ENCODE measurements at places on chromosomes 12 and 14.
A peak's percentile ranks its signal among the peaks of the same experiment; 100 is the strongest.

DNA sequence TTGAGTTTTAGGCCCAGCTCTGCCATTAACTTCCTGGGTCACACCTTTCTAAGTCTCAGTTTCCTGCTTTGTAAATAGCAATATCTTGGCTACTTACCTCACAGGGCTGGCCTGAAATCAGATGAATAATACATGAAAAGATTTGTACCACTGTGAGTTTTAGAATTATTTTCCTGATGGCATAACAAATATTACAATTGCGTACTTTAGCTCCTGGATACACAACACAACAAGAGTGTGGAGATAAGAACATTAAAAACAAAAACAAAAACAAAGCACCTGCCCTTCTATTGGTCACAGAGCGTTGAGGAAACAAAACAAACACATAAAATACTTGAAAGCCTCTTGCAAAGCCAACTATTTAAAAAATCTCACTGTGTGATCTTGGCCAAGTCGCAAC, 4.9 kb upstream of the HDAC7 start:
- DNase-seq = no peak

DNA sequence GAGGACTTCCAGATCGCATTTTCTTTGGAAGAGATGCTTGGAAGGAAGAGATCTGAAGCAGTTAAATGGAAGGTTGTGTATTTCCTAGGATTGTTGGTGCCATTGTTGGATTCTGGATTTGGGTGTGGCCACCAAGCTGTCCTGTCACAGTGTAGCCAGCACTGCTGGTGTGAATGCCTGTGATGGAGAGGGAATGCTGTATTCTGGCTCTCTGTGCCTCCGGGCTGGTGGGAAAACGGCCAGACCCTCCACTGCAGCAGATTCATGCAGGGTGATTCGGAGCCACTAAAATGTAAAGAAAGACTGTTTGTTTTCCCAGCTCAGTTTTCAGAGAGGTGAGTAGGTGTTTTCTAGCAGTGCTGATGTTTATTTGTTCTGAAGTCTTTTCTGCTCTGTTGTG, 30.7 kb upstream of the MANSC4 start:
- no peak for DNase-seq

DNA sequence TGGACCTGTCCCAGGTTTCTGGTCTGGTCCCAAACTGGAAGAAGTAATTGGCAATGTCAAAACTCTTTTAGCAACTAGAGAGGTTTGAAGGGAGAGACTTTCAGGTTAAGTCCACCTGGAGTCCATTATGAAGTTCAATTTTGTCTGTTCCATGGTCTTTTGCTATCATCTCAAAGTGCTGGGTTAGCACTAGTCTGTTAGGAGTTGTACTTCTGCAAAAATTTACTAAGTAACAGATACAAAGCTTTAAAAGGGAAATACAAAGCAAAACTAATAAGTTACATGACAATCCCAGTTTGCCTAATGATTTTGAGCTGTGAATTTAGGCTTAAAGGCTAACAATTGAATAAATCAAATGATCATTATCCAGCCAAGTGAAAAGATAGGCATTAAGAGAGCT, 643.9 kb downstream of the C12orf50 start:
- no peak for DNase-seq

DNA sequence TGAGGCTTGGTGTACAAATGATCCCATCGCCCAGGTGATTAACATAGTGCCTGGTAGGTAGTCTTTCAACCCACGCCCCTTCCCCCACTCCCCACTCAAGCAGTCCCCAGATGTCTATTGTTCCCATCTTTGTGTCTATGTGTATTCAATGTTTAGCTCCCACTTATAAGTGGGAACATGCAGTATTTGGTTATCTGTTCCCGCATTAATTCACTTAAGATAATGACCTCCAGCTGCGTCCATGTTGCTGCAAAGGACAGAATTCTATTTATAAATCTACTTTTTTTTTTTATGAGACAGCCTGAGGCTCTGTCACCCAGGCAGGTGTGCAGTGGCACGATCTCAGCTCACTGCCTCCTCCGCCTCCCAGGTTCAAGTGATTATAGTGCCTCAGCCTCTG, 15.7 kb downstream of the SPX start:
- no peak for DNase-seq

- no peak for DNase-seq
These were observed 13.7 kb upstream of the ALX1 start for GRCh38 chr12:85266356-85266755.

DNA sequence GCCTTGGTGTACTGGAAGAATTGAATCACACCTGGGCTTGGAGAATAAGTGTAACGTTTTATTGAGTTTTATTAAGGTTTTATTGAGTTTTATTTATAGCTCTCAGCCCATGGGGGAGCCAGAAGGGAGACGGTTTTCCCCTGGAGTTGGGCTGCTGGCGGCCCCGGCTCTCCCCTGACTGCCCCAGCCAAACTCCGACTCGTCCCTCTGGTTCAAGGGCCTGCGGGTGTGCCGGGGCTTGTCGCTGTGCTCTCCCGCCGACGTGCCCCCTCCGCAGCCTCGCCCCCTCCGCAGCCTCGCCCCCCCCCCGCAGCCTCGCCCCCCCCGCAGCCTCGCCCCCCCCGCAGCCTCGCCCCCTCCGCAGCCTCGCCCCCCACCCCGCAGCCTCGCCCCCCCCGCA, 326.1 kb upstream of the RTL1 start:
- DNase-seq = no peak

- DNase-seq = no peak
These were observed 90.1 kb downstream of the LRRK2 start for GRCh38 chr12:40314927-40315326.

- DNase-seq = no peak
These were observed 160.5 kb upstream of the DIO3 start for GRCh38 chr14:101400830-101401229.

- DNase-seq = no peak
These were observed 290.2 kb downstream of the PRKD1 start for GRCh38 chr14:29637411-29637810.

GRCh38 chr12:126949558-126949957, 1317.4 kb upstream of the TMEM132C start:
- no peak for DNase-seq

GRCh38 chr12:105704787-105705186, 374.3 kb downstream of the C12orf75 start:
- no peak for DNase-seq

DNA sequence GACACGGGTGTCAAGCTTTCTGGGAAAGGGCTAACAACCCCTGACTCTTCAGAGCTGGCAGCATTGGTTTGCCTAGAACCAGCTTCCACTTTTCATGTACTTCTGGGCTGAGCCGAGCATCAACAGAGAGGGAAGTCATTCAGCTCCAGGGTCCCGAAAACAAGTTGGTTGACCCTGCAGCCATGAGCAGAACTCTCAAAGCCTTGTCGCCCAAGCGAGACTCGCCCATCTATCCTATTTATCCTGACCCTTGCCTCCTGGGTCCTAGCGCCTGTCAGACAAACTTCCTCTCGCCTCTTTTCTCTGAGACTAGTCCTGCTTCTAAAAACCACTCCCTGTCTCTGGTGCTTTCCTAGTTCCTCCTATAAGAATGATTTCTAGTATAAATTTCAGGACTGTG, 47.9 kb downstream of the ASCL4 start:
- no peak for DNase-seq

- DNase-seq = no peak
These were observed 32.5 kb upstream of the LALBA start for GRCh38 chr12:48602192-48602989.

DNA sequence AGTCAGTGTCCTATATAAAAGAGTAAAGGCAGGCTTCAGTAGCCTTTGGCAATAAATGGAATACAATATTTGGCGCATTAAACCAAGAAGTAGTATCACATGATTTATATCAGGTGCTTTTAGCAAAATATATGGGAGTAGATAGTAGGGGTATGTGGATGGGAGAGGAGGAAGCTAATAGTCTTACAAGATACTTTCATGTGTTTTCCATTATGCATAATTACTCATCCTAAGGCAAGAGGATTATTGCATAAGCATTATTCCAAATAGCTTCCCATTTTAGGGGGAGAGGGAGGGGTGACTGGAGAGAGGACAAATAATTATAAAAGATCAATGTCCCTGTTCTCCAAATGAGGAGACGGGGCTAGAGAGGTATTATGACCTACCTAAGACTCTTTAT, 104.3 kb downstream of the DUSP6 start:
- no peak for DNase-seq

DNA sequence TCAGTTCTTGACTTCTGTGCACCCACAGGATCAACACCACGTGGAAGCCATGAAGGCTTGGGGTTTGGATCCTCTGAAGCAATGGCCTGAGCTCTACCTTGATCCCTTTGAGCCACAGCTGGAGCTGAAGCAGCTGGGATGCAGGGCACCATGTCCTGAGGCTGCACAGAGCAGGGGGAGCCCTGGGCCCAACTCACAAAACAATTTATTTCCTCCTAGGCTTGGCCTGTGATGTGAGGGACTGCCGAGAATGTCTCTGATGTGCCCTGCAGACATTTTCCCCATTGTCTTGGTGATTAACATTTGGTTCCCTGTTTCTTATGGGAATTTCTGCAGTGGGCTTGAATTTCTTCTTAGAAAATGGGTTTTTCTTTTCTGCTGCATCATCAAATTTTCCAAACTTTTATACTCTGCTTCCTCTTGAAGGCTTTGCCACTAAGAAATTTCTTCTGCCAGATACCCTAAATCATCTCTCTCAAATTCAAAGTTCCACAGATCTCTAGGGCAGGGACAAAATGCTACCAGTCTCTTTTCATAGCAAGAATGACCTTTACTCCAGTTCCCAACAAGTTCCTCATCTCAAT, 288.2 kb downstream of the CCDC59 start:
- DNase-seq = no peak

- DNase-seq = no peak
These were observed 35.8 kb downstream of the FLVCR2 start for GRCh38 chr14:75614179-75614578.

- DNase-seq = peak; percentile 33
These were observed 140.5 kb downstream of the PRKCH start for GRCh38 chr14:61461808-61462275.

DNA sequence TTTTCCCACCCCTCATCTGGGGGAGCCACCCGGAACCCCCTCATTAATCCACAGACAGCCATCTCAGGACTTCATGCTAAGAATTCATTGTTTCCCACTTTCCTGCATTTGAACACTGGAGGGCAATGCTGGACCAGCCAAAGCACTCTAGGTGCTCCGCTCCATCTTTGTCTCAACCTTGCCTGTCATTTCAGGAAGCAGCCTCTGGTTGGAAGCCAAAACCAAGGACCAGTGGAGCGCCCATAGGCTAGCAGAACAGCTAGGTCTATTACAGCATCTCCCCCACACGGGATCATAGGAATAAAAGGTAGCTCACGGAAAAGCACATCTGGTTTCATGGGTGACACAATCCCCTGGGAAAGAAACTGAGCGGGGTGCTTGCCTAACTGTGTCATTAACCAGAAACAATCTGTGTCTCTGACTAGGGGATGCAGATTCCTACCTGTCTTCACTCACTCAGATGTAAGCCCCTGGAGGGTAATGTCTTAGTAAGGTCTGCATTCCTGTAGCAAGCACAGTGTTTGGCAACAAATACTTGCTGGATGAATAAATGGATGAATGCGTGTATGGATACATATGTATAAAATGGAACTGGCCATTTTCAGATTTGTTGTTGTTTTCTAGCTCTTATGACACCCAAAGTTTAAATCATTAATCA, 197.0 kb downstream of the DAD1 start:
- no peak for DNase-seq

DNA sequence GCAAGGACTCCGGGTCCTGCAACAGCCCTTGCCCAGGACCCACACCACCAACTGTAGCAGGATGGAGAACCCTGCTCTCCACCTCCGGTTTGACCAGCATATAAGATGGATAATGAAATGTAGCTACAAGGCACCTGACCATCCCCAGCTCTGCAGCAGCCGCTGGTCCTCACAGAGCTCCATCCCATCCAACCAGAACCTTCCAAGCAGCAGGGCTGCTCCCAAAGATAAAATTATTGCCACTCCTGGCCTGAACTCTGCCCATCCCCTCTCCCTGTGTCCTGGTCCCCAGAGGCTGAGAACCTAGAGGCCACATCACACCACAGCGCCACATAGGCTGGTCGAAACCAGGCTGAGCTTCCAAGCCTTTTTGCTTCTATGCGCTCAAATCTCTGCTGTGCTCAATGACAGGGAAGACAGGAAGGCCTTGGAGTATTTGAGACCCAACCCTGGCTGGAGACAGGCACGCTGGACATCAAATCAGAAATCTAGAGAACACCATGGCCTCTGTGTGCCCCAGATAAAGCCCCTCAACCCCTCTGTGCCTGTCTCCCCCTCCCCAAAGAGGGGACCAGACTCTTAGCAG, 4.2 kb downstream of the CDK2AP1 start:
- no peak for DNase-seq

DNA sequence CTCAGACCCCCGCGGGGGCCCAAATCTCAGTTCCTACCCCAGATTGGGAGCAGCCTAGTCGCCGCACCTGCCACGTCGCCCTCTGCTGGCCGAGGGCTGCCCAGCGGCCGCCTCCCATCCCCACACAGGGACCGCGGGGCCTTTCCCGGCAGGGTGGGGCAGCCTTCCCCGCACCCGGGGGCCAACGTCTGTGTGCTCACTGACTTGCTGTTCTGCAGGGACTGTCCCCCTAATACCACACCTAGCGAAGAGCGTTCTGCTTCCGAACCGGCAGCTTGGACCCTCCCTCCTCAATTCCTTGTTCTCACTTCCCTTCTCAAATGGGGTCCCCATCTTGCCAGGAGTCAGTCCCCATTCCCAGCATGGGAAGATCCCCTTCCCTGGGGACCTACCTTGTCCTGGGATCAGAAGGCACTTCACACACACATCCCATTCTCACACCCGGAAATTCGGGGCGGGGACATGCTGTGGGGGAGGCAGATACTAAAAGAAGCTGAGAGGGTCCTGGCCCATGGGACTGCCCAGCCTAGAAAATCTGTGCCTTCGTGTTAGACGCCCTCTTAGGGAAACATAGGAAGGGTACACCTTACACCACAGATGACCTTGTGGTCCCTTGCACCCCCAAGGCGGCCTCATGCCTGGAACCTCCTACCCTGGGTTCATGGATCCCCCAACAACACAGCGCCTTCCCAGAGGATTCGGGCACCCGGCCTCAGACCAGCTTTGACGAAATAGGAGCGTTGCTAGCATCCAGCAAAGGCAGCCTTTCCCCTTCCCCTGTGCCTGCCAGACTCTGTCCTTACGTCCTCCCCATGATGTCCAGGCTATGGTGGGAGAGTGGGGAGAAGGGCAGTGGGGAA, 16.4 kb downstream of the ACVRL1 start:
- DNase-seq = peak; percentile 73

GRCh38 chr12:66235626-66236281, 46.7 kb downstream of the IRAK3 start:
- no peak for DNase-seq

- peak; percentile 43 for DNase-seq
These were observed 16.8 kb upstream of the MYL2 start for GRCh38 chr12:110937104-110937641.

DNA sequence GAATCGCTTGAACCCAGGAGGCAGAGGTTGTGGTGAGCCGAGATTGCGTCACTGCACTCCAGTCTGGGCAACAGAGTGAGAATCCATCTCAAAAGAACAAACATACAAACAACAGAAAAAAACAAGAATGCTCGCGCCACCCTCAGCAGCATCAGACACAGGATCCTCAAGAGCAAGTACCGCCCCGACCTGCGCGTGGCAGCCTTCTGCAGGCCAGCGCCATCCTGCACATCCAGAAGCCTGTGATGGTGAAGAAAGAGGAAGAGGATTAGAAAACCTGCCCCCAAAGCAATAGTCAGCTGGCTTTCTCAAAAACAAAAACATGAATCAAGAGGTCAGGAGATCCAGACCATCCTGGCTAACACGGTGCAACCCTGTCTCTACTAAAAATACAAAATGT, 30.0 kb upstream of the EID3 start:
- DNase-seq = no peak

GRCh38 chr12:15837141-15837790, 44.9 kb upstream of the STRAP start:
- DNase-seq = no peak

GRCh38 chr12:120925740-120926563, 21.8 kb upstream of the SPPL3 start:
- no peak for DNase-seq
